ENCODE measurements at places on chromosomes 4 and X.

DNA sequence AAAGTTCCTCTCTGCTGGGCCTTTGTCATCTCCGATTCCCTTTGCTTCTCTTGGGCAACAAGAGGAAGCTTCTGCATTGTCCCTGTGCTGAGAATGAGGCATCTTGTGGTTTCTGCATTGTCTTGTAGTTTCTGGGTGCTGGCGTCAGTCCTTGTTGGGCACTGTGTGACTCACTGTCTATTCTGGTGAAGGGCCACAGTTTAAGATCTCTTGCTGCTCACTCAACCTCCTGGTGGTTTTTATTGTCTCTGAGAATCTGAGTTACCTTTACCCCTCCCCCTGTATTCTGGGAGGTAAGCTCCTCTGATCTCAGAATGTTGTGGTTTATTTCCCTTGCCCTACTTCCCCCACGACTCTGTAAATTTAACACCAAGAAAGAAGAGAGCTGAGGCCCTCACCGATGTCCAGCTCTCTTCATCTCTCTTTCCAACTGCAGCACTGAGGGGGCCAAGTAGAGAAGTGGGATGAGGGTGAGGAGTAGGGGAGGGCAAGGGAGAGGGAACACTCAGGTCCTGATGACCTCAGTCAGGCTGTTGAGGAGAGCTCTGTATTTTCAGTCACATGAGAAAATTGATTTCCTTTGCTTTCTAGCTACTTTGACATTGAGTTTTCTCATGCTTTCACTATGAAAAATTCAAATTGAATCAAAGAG, 441.6 kb upstream of the PITX2 start:
- DNase-seq: no peak

DNA sequence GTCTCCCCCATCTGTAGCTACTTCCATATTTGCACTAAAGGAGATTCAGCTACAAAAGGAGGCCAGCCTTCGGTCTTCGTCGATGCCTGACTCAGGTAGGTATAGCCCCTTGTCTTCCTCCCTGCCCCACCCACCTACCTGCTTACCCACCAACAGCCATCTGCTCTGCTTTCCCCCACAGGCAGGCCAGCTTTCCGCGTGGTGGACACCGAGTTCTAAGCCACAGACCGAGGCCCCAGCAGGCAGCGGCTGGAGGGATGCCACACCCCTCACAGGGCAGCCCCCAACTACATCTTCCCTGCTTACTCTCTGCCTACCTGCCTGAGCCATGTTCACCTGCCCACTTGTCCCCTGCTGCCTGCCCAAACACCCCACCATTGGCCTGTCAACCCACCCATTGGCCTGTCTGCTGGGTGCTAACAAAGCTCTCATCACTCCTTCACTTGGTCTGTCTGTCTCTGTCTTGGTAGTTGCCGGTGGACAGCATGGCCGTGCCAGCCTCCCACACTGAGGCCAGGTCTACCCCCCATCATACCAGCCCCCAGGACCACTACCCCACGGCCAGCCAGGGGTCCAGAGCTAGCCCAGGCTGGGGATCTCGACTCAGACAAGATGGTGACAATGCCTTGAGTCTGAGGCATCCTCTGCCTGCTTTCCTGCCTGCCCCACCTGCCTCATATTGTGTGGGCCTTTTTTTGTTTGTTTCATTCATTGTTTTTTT, 4.1 kb upstream of the USP11 start:
- DNase-seq: no peak

DNA sequence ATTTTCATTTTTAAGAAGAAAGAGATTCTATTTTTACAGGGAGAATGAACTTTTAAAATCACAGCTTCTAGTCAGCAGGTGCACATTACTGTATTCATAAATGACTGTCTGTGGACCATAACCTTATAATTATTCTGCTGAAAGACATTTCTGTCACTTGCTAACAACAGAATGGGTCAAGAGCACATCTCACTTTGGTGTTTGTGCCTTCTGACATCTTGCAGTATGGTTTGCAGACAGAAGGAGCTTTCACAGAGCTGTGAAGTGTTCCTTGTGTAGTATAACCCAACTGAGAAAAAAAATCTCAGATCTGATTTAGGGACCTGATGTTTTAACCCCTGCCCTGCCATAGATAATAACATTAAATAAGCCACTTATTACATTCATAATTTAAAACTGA, 131.4 kb upstream of the CTSO start:
- DNase-seq: no peak

- peak; percentile 93 for DNase-seq
These were observed 372.1 kb downstream of the BMPR1B start for GRCh38 chr4:95129821-95130311.

- no peak for DNase-seq
These were observed 237.9 kb upstream of the PSAPL1 start for GRCh38 chr4:7672601-7673000.

DNA sequence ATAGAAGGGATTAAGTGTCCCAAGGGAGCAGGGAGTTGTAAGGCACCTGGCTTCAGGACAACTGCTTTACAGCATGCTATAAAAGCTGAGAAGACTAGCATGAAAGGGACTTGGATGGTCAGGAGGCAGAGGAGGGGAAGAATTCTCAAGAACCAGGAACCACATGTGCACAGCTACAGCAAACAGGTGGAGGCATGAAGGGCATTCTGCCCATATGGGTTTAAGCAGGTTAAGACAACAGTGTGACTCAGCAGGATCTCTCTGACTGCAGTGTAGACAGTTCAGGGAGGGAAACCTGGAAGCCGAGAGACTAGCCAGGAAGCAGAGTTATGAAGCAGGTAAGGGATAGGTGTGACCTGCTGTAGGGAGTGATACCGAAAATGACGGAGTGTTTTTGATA, 117.0 kb downstream of the DHRSX start:
- no peak for DNase-seq

DNA sequence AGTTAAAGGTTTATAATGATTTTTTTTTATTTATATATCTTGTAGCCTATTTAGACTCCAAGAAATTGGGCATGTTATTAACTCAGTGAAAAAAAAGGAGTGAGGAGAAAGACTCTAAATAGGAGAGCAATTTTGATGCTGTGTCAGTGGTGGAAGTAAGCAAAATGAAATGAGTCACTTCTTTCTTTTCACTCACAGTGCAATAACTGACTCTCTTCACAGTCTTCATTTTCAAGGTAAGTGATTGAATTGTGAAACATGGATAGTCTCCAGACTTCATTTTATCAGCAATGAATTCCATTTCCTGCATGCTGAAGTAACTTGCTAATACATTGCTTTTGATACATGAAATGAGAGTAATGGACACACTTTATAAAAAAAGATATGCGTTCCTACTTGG, 2271.5 kb downstream of the PCDH7 start:
- DNase-seq: no peak

- DNase-seq: peak; percentile 71
These were observed 8.9 kb downstream of the FAT4 start for GRCh38 chr4:125323654-125324053.

DNA sequence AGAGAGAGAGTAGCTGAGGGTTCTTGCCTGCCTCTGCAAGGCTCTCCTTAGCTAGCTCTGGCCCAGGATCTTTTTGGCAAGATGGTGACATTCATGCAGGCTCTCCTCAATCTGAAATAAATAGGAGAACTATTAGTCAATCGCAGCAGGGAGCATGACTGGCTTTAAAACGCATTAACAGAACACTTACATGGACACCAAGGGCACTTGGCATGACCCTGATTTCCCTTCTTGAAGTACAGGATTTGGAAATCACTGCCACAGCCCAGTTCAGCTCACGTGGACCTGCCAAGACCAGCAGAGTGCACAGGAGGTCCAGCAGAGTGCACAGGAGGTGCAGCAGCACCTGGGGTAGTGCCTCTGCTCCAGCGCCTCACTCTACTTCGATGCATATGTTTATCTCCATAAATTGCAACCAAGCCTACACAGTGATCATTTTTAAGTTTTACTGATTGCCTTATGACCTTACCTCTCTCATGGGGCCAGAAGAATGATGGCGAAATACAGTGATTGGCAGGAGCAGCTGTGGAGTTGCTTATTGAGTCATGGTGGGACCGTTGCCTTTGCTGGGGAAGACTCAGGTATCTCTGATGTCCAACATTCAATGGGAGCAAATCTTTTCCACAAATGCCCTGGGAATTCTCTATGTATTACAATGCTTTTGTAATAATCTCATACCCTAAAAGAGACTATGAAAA, 122.4 kb downstream of the SYNPO2 start:
- no peak for DNase-seq

- no peak for DNase-seq
These were observed 75.6 kb downstream of the BMPR1B start for GRCh38 chr4:94833394-94833793.

DNA sequence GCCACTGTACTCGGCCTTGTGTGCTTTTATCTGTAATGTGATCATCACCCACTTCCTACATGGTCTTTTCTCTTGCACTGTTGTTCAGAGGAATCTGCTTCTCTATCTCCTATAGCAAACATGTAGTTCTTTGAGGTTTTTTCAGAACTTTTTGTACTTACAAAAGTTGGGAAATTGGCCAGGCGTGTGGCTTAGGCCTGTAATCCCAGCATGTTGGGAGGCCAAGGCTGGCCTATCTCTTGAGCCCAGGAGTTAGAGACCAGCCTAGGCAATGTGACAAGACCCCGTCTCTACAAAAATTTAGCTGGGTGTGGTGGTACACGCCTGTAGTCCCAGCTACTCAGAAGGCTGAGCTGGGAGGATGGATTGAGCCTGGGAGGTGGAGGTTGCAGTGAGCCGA, 30.4 kb downstream of the TAF1 start:
- DNase-seq: no peak

DNA sequence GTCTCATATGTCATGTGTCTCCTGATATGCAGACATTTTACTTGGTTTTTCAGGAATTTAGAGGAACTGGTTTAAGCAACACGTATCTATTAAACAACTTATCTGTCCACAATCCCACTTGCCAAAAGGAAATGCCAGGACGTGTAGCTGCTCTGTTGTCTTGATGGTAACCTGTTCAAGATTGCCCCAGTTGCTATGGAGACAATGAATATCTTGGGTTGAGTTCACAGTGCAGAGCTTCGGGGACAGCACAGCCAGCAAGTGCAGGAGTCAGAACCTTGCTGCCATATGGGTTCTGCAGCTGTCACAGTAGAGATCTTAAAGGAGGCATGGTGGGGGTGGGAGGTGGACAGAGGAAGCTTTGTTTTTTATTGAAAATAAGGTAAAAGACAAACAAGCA, 28.7 kb upstream of the FAM9B start:
- DNase-seq: no peak

DNA sequence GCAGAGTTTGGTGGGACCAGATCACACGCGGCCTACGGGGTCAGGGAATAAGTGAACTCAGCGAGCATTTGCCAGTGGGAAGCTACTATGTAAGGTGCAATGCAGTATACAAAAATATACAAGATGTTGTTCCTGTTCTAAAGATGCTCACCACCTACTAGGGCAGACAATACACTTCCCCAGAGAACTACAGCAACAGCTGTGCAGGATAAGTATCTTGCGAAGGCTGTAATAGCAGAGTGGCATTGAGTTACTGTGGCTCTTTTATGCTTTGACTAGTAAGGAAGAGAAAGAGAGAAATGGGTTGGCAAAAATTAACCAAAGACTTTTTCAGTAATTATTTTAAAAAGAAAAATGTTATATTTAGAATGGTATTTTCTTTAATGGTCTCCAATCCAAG, 61.2 kb downstream of the CDS1 start:
- no peak for DNase-seq

DNA sequence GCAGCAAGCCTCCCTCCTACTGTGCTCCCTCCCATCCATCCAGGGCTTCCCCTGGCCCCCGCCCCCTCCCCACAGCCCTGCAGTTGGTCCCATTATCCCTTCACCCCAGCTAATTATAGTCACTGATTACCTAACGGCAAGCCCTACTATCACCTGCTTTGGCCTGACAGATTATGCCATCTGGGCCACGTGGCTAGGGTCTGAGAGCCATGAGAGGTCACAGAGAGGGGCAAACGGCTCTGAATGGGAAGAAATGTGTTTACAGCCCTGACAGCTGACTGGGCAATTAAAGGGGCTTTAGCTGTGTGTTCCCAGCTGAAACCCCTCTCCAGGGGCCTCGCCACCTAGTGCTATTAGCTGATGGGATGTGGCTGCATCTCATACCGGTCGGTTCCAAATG, 134.4 kb upstream of the CPEB2 start:
- no peak for DNase-seq

- no peak for DNase-seq
These were observed 172.2 kb upstream of the ARHGAP24 start for GRCh38 chr4:85302756-85303155.

GRCh38 chr4:87838890-87839591, 6.3 kb downstream of the MEPE start:
- DNase-seq: peak; percentile 30

GRCh38 chrX:34624416-34624815, 32.7 kb downstream of the TMEM47 start:
- no peak for DNase-seq

GRCh38 chr4:112516066-112516470, at the start of gene NEUROG2:
Gene NEUROG2 (minus strand): TSS chr4:112516180. CDS start chr4:112515475, 705 bp downstream.
- DNase-seq: no peak

- no peak for DNase-seq
These were observed 9.2 kb downstream of the RFC1 start for GRCh38 chr4:39357002-39357401.

DNA sequence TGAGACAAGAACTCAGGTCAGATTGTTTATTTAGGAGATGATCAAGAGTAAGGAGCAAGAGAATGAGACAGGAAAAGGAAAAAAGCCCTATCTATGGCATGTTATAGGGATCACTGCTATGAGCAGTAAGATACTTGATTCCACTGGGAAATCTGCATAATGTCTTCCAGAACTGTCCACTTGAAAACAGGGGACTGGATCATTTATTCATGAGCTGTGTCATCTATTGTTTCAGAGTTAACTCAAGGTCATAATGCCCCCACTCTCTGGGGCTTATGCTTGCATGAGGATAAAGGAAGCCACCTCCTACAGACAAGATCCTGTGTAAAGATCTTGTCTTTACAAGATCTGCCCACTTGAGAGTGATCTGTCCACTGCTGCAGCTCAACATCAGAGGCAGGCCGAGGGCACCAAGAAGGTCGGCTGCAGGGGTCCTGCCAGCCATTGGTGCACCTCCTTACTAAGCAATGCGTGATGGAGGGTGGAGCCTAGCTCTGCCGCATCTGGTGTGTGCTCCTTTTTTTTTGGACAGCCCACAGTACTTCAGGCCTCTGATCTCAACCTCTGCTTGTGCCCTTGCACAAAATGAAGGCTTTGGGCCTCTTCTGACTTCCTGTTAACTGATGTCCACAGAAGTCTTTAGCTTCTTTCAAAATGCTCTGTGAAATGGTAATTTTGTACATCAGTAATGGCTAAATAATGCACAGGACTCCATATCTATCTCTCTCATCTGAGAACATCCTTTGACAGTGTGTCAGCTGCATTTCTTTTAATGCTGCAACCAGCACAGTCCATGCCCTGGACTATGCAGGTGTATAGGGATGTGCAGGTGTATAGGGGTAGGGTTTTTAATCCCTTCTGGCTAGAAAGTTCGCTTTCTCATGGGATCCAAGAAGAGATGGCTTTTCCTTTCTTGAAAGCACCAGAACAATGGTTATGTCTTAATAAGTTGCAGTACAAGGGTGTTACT, 95.9 kb upstream of the TRPC3 start:
- no peak for DNase-seq

DNA sequence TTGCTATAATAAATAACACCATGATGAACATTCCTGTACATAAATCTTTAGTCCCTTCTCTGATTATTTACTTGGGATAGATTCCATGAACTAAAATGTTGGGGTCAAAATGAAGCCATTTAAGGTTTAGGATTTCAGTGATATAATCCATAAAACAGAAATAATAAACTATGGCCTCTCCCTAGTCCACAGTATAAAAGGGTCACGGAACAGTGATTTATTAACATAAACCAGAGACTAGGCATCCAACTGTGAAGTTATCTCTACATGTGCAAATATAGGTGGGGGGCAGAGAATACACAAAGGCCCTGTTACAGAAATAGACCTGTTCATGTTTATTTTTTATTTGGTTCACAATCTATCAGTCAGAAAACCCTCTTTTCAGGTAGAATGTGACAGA, 499.1 kb upstream of the SLIT2 start:
- DNase-seq: no peak
